ENCODE measurements at places on chromosomes 13 and 19.

DNA sequence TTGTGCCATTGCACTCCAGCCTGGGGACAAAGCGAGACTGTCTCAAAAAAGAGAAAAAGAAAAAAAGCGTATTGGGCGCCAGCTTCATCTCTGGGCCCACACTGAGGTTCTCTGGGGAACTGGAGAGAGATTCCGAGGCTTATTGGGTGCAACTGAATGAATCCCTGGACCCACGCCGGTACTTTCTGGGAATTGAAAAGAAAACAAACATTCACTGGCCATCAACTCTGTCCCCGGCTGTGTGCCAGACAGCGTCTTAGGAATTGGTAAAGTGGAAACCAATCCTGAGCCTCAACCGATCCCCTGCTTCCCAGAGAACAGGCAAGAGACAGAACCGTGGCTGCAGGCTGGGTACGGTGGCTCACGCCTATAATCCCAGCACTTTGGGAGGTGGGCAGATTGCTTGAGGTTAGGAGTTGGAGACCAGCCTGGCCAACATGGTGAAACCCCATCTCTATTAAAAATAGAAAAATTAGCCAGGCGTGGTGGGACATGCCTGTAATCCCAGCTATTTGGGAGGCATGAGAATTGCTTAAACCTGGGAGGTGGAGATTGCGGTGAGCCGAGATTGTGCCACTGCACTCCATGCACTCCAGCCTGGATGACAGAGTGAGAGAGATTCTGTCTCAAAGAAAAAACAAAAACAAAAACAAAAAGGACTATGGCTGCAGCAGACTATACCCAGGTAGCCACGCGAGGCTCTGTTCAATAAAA lies 8.6 kb downstream of the ANO8 start:
- no peaks in the 10 kb centered on the region for H3K27me3 ChIP-seq
- no peaks in the 10 kb centered on the region for H3K4me1 ChIP-seq
- H3K36me3 ChIP-seq: no peaks in the 10 kb centered on the region
- no peak overlapping the region for H3K27ac ChIP-seq
- DNase-seq: no peak

DNA sequence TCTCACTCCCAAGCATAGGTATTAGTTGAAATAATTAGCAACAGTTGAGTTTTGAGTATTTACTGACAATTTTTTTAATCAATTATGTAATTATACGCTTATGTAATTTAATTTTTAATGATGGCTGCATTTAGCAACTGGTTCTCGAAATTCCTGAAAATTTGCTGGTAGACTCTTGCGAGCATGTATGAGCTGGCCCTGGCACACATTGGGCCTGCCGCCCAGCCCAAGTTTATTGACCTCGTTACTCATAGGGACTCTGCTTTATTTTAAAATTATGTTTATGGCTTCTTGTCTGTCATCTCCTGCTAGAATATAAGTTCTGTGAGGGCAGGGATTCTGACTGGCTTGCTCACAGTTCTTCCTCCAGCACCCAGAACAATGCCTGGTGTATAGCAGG lies 6.7 kb downstream of the KLK14 start:
- DNase-seq: no peak
- no peaks in the 10 kb centered on the region for H3K36me3 ChIP-seq
- no peaks in the 10 kb centered on the region for H3K27me3 ChIP-seq
- H3K27ac ChIP-seq: no peak overlapping the region
- no peak overlapping the region for H3K4me3 ChIP-seq

- H3K4me3 ChIP-seq: no peak overlapping the region
- H3K27ac ChIP-seq: no peak overlapping the region
- no peaks in the 10 kb centered on the region for H3K4me1 ChIP-seq
- no peaks in the 10 kb centered on the region for H3K27me3 ChIP-seq
These were observed 1.8 kb downstream of the SHKBP1 start for GRCh38 chr19:40578442-40578908.

GRCh38 chr19:48806518-48806817 lies 4.4 kb downstream of the BCAT2 start:
- no peaks in the 10 kb centered on the region for H3K27me3 ChIP-seq
- DNase-seq: peak; percentile 63
- no peaks in the 10 kb centered on the region for H3K4me1 ChIP-seq
- no peak overlapping the region for H3K27ac ChIP-seq
- H3K4me3 ChIP-seq: peak overlapping the region; percentile 68
